Hematopoietic multipotent progenitor cell treated with erythropoietin and hydrocortisone succinate and interleukin-3 and kit ligand, for 4 days (in vitro differentiated cells): ENCODE measurements at places on chromosomes 4 and X.
A peak's percentile ranks its signal among the peaks of the same experiment; 100 is the strongest.

- peak; percentile 49 for DNase-seq
Observed at GRCh38 chrX:16786791-16787735, 797 bp downstream of the TXLNG start.

GRCh38 chr4:73507541-73507940, 26.0 kb downstream of the AFM start:
- no peak for DNase-seq

DNA sequence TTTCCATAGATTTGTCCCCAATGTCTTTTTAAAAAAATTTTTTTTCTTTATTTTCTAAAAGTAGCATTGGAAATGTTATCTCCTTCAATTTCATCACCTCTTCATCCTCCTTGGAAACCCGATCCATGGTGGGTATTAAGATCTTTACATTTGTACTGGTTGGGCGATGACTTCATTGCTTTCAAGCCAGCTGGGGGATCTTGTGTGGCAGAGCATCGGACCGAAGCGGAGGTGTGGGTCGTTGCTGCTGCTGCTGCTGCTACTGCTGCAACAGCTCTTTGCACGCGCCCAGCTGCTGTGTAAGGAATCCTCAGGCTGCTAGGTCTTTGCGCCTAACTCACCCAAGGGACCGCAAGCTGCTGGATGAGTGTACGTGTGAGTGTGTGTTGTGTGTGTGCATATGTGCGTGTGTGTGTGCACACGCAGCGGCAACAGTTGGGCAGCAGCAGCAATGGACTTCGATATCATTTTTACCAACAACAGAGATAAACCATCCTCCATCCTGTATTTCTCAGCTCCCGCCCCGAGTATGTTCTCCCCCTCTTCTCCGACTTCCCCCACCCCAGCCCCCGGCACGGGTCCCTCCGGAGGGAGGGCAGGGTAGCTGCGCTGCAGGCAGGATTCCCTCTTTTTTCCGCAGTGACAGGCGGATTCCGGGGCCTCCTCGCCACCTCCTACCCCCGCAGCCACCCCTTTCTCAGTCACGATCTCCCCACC, 768 bp upstream of the CDKL5 start:
- DNase-seq, result peak; percentile 40

GRCh38 chrX:84192006-84192405, 4.0 kb upstream of the RPS6KA6 start:
- DNase-seq, result peak; percentile 0

DNA sequence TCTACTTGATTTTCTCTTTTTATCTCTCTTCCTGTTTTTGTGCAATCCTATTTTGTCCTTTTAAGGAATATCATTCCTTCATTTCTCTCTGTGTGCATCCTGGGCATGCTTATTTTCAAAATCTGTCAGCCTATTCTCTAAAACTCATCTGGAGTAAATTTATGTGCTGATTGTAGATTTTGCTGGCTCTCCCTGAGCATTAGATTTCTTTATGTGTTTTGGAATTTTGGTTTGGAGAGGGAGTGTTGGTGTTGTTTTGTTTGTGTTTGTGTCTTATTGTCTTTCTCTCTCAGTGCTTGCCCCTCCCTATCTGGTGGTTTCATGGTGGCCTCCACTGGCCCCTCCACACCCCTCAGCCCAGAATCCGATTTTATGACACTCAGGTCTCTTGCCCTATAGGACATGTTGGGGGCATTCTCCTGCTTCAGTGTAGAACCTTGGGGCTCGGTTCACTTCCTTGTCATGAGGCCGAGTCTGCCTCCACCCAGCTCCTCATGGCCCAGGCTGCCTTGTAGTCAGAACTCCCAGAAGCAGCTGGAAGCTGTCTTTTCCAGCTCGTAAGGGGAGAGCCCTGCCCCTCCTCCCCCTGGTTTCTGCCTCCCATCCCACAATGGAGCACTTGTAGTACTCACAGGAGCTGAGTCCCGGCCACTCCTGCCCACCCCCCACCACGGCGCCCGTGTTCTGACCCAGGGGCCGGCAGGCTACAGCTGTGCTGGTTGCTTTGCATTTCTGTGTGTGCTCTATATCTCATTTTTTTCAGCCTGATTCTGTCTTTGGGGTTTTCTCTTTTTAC, 24.5 kb upstream of the PJA1 start:
- no peak for DNase-seq

DNA sequence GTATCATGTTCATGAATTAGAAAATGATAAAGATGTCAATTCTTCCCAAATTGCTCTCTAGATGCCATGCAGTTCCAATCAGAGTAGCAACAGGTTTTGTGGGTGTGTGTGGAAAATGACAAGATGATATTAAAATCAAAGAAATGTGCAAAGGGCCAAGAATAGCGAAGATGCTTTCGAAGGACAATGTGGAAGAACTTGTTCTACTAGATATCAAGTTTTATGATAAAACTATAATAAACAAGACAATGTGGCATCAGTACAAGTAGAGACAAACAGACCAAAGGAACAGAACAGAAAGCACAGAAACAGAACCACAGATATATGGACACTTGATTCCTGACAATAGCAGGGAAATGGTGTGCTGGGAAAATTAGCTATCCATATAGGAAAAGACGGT, 9.0 kb downstream of the TAB3 start:
- no peak for DNase-seq

DNA sequence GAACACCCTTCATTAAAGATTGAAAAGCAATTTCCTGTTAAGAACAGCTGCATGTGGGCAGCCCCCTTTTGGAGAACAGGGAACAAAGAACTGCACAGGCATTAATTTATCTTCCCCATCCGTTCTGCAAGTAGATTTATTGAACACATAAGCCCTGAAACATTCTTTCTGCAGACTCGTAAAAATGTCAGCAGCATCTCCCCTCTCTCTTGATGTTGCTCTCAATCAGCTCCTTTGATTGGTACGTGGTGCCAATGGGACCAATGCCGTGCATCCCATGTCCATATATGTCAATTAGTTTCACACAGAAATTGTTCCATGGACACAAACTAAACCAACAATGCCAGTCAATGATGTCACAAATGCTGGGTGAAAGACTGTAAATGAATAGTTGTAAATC, 228.5 kb upstream of the RASGEF1B start:
- no peak for DNase-seq

- DNase-seq, result peak; percentile 95
Observed at GRCh38 chr4:143335979-143336780, 496 bp upstream of the GAB1 start.

GRCh38 chrX:23003116-23003515, 3.4 kb downstream of the DDX53 start:
- DNase-seq, result no peak

DNA sequence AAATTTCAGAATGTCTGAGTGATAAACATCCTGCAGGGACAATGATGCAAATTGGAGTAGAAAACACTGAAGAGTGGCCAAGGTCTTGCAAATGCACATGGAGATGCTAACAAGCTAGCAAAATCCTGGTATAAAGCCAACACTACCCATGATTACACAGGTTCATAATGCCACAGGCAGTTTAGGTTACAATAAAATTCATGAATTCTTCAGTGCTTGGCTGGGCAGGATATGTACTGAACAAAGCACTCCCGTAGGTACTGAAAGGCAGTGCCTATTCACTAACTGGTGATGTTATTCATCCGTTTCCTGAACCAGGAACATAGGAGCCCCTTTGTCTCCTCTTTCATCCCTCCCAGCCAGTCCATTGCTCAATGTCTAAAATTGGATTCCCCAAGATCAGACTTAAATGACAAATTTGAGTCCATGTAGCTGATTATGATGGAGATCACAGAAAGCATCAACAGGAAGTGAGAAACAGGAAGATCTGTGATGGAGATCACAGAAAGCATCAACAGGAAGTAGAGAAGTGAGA, 244.5 kb downstream of the DMD start:
- no peak for DNase-seq

GRCh38 chr4:141768954-141769353, 132.6 kb downstream of the IL15 start:
- DNase-seq, result peak; percentile 17

- no peak for DNase-seq
Observed at GRCh38 chrX:6821730-6822129, 286.8 kb upstream of the VCX3A start.

- DNase-seq, result peak; percentile 85
Observed at GRCh38 chr4:123350191-123350544, 46.4 kb upstream of the SPRY1 start.

GRCh38 chrX:154784149-154784995, 20.9 kb downstream of the MPP1 start:
- peak; percentile 81 for DNase-seq

DNA sequence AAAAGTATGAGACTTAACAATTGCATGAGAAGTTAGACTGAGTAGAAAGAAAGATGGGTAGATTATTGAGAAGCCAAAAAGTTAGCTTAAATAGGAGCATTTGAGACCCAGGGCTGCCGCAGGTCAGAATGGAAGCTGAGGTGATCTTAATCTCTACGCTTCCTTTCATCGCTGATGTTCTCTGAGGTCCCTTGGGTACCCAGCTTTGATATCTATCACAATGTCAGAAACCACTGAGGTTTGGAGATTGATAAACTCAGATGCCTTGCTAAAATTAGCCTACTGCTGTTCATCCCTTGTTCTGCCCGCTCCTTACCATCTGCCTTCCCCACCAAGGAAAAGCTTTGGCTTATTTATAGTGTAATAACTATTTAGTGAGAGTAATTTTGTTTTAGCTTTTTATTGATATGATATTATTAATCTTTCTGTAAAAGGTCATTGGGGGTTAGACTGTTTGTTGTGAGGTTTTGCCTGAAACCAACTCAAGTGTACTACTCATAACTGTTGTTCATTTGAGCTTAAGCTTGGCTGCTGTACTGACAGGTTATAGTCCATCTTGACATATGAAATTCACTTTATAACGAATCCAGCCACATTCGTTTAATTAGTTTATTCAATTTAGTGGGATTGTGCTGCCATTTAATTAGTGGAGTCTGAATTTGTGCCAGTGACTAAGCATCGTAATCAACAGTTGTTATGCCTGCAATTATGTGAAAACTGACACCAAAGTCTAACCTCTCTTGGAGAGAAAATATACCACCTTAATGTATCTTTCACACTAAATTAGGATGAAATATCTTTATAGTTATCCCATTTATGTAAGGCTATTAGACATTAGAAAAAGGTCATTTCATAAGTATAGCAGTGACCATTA, 15.1 kb downstream of the MCUB start:
- DNase-seq, result peak; percentile 35

DNA sequence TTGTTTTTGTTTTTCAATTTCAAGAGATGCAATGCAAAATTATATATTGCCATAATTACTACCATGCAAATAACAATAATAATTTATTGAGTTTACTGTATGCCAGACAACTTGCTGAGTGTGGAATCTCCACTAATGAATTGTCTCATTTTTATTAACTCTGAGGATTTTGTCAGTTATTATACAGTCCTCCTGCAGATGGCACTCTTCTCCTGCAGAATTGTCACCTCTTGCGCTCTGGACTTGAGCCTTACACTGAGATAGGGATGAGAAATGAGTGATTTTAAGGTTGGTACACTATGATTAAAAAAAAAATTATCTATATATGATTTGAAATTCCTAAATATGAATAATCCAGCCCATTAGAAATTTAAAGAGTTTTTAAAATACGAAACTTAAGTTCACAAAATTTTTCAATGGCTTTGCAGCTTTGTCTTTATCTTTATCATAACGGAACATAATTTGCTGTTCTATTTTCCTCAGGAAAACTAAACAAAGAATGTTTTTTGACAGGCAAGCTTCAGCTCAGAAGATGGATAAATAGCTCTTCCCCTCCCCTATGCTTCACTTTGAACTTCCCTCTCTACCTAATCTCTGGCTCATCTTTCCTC, 12.7 kb upstream of the PAQR3 start:
- peak; percentile 81 for DNase-seq

GRCh38 chr4:154999950-155000578, 208.4 kb upstream of the NPY2R start:
- DNase-seq, result no peak
